Endothelial cell of coronary artery (primary cell): ENCODE measurements at places on chromosomes 5 and 9. TPM values are rescaled to one million over a fixed set of nuclear protein-coding genes. Genes with fewer than 3 reads are reported as not detected.

The PRDM9 gene
- not detected in 2 replicates for total RNA-seq

The GLRA1 gene
- total RNA-seq, result not detected in 2 replicates

The DNAJB5 gene
- total RNA-seq, result 5.5 and 8.2 TPM in 2 replicates

The SMU1 gene
- total RNA-seq, result 32.9 and 36.7 TPM in 2 replicates

The CARD9 gene
- 0.27 and 0.28 TPM in 2 replicates for total RNA-seq
